ENCODE measurements at places on chromosomes 2 and 18. TPM values are rescaled to one million over a fixed set of nuclear protein-coding genes. Genes with fewer than 3 reads are reported as not detected.

DNA sequence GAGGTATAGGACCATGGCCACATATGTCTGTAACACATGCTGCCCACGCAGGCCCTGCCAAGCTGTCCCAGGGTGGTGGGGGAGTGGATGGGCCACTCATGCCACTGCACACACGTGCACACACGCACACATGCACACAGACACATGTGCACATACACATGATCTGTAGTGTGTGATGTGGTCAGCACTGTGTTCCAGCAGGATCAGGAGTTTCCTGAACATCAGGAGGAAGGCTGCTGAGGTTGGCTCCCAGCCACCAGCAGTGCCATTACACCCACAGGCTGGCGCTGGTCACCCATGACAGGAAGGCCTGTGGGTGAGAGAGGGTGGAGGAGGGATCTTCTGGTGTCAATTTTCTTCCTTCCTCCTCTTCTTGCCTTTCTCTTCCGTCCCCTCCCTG lies 44.7 kb downstream of the POMC start:
- DNase-seq, result no peak

Gene CXCR1
- 0.26 TPM for total RNA-seq

Gene KIDINS220
- 157 TPM for total RNA-seq

DNA sequence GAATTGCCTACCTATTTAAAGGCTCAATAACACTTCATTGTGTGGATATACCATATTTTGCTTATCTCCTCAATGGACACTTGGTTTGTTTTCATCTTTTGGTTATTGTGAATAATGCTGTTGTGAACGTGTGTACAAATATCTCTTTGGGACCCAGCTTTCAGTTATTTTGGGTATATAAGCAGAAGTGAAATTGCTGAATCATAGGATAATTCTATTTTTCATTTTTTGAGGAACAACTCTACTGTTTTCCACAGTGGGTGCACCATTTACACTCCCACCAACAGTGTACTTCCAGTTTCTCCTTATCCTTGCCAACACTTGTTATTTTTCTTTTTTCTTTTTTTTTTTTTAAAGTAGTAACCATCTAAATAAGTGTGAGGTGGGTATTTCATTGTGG lies 29.0 kb downstream of the PTPN4 start:
- DNase-seq, result no peak

Gene GKN1
- not detected for total RNA-seq

DNA sequence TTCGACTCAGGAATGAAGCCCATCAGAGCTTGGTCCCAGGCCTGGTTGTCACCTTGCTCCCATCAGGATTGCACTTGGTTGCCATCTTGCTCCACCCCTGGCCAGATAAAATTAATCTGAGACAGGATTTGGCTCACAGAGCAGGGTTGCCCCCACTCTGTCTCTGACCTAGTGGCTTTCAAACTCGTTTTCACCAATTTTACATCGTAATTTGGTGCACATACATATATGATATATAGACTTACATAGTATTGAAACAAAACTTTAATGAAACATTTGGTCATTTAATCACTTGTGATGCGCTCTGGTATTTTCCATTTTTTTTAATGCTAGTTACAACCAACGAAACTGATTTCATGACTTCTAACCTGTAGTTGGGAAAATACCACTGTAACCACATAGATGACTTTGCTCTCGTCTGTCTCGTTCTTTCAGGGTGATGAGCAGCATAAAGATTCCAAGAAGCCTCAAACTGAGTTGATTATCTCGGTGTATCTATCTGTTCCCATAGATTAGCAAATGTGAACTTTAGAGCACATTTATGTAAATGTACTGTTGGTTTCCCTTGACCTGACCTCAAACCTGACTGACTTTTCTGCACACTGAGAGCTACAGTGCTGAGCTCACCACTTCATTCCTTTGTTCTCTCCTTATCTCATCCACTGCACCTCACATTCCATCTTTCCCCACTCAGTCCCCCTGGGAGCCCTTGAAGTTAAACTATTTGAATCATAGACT lies 30.5 kb upstream of the PLB1 start:
- DNase-seq, result no peak

Gene ANKRD30BL
- total RNA-seq, result 0.26 TPM

DNA sequence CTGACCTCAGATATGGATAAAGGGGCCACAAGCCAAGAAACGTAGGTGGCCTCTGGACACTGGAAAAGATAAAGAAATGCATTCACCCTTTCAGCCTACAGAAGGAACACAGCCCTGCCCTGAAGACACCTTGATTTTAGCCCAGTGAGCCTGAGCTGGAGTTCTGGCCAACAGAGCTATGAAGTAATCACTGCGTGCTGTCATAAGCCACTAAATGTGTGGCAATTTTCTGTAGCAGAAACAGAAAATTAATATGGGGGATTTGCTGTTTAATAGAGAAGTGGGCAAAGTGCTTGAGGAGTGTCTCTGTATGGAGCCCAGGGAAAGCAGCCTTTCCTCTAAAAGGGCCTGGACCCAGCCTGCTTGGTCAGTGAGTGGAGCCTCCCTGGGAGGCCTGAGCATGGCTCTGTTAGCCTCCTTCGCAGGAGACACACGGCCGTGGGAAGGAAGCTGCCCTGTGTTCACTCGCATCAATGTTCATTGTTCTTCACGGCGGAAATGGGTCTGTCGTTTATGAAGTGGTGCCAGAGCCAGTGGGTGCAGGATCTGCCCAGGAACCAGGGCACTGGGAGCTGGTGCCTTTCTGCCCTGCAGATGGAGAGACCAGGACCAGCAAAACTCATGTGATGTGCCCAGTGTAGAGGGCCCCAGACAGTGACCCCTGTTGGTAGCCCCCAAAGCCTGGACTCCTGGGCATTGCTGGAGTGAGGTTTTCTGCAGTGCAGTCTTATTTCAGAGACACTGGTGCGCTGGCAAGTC lies 268.9 kb downstream of the NDUFA10 start:
- DNase-seq, result no peak

DNA sequence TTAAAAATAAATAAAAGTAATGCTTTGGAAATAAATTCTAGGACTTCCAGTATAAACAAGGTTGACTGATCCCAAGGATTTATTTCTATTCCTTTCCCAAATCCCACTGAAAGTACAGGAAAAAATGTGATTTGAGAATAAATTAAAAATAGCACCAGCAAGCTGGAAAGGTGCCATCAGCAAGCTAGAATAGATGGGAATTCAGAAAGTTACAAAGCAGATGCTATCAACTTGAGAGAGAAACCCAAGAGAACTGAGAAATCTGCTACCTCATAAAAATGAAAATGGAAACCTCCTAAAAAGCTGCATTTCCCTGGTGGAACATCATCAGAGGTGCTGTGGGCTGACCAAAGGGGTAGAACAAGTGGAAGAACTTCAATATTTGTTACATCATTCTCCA lies 148.6 kb upstream of the KCNJ3 start:
- no peak for DNase-seq

Gene SERPINB10
- total RNA-seq, result 0.21 TPM

DNA sequence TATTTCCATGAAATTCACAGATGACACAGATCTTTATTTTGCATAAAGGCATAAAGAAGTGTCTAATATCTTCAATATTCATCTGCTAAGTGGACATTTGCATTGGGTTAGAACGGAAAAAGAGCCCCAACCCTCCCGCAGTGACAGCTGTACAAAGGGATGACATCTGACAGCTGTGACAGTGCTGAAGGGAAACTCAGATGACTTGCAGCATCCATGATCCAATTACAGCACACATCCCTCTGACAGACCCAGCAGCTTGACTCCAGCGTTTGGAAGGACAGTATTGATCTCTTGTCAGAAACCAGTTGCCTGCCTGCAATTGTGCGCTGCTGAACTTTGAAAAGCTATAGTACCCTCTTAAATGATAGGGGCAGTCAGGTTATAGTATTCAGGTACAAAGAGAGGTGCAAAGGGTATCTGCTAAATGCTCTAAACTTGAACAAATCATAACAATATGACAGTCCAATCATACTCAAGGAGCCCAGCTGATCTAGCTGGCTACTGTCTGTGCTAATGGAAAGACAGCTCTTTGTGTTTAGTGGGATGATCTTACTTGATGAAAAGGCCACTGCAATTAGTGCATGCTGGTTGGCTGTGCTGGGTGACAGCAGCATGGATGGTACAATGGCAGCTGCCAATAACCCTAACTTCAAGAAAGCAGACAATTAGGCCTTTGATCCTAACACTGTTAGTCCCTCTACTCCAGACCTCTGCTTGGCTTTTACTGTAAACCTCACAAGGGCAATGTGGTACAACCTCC lies 599.2 kb downstream of the NR4A2 start:
- DNase-seq, result no peak

Gene REG1A
- not detected for total RNA-seq

Gene ZNF397
- total RNA-seq, result 39.7 TPM

DNA sequence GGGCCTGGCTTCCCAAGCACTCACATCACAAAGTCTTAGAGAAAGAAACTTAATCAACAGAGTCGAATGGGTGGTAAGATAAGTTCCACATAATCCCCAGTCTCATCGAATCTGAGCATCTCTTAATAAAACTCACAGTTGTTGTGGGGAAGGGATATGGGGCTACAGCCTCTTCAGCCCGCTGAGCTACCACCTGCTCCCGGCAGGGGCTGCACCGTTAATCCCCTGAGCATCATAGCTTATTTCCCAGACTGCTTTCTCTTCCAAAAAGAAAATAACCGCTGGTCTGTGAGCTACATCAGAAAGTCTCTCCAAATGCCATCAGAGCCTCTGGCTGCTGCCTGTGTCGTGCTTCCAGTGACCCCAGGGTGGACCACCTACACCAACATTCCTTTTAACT lies 139.4 kb upstream of the CELF4 start:
- DNase-seq, result no peak

- no peak for DNase-seq
Measured at GRCh38 chr2:218032336-218033171, 29.8 kb upstream of the TNS1 start.

Gene NMUR1
- total RNA-seq, result 0.26 TPM

Gene VWC2L
- not detected for total RNA-seq

Gene LAMA1
- total RNA-seq, result 2.9 TPM

- no peak for DNase-seq
Measured at GRCh38 chr2:33129263-33130053, 182.7 kb downstream of the LTBP1 start.

DNA sequence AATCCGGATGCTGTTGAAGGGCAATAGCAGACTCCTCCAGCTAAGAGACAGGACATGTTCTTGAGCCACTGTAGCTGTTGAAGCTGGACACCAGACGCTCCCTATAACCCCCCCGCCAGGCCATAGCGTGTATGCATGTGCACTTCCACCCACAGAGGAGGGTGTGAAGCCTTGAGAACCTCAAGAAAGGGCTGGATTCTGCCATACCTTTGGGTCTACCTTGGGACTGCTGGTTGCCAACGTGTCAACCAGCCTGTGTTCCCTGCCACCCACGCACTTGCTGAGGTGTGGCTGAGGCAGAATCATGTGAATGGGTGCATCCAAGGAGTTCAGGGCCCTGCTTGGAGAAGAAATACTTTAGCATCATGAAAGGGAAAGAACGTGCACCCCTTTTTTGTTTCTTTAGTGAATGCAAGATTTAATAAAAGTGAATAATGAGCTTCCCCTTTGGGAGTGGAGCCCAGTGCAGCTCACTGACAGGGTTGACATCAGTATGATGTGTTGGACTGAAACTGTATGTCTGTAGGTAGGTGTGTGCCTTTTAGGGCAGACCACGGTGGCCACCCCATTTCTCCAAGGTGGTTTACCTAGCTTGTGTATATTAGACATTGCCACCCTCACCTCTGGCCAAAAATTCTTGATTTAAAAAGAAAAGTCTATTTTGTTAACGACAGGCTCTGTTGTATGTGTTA lies 198.3 kb downstream of the MGAT5 start:
- DNase-seq, result no peak

DNA sequence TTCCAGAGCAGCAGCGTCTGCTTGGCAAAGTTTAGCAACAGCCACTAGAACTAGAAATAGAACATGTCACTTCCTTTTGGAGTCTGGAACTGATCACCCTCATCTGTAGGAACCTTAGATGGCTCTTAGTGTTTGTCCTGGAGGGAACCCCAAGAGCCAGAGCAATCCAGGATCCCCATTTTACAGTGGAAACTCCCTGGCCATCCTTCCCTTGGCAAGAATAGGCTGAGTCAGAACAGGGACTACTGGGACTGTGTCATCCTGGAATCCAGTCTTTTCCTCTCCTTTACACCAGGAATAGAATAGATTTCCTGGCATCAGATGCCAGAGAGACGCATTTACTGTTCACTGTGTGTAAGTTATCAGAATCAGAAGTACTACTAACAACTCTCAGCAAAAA lies 33.2 kb upstream of the GRHL1 start:
- DNase-seq, result no peak

DNA sequence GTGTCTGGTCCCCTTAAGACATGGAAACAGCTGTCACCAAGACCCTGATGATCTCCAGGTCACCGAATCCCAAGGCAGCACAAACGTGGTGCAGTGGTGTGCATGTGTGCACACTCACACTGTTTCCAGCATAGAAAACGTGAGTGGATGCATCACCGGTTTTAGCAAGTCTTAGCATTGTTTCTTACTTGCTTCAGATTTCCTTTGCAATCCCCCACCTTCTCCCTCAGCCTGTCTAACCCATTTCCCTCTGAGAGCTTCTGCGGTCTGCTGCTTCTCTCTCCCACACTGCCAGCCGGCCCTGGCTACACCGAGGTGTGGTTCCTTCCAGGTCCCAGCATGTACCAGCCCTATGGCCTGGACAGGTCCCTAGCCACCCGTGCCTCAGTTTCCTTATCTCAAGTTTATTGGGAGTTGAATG lies 343.4 kb upstream of the HS6ST1 start:
- no peak for DNase-seq

DNA sequence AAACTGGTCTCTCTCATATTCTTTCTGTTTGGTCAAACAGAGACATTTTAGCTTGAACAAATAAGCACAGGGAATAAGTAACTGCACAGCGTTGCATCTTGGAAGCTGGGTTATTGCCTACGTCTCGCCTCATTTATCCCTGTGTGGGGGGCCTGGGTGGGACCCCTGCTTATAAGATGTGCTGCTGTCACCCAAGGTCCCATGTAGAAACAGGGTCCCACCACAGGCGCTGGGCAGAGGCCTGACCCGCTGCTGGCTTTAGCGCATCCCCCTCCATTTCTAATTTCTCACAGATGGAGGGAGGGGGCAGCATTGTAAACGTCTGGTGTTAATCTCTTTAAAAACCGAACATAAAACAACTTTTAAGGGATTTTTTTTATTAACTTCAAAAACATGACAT lies 207.8 kb downstream of the HDAC4 start:
- no peak for DNase-seq

- DNase-seq, result no peak
Measured at GRCh38 chr2:60515721-60516226, 37.7 kb downstream of the BCL11A start.

Gene CKAP2L
- 13.5 TPM for total RNA-seq

Gene FN1
- total RNA-seq, result 1,853 TPM

Gene BMP10
- not detected for total RNA-seq

- DNase-seq, result no peak
Measured at GRCh38 chr18:9513971-9514512, 38.7 kb downstream of the RALBP1 start.

Gene CDK5R2
- total RNA-seq, result 0.16 TPM
